ENCODE measurements at places on chromosomes 1 and 21.

DNA sequence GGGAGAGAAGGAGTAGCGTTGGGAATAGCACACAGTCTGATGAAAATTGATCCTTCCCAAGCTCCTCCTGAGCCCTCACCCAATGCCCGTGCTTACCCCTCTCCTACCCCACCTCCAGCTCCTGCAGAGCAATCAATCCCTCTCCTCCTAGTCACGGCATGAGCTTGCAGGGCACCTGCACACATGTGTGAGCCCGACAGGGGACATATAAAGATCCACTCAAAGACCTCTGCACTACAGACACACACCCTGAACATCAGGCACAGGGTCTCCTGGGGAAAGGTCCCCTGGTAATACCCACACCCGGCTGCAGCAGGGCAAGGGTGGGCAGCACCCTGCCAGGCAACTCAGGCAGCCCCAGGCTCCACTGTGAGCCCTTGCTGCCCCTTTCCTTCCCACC, 426 bp downstream of the VSIG8 start:
- no peak for DNase-seq

- DNase-seq = no peak
Observed at GRCh38 chr1:33698361-33699035, 165.4 kb upstream of the HMGB4 start.

DNA sequence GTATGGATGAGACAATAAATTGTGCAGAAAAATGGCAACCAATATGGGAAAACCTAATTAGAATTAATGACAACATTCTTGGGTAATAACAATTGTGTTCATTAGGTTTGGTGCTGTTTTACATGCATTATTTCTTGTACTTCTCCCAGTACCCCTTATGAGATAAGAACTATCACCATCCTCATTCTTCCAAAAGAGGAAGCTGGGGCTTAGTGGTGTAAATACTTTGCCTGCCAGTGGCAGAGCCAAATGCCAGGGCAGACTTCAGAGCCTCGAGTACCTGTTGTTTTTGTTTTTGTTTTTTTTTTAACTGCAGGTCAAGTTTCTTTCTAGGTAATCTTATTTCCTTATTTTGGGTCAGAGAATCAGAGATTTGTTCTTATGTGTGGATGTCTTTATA, 206.4 kb downstream of the RHOU start:
- DNase-seq = no peak

DNA sequence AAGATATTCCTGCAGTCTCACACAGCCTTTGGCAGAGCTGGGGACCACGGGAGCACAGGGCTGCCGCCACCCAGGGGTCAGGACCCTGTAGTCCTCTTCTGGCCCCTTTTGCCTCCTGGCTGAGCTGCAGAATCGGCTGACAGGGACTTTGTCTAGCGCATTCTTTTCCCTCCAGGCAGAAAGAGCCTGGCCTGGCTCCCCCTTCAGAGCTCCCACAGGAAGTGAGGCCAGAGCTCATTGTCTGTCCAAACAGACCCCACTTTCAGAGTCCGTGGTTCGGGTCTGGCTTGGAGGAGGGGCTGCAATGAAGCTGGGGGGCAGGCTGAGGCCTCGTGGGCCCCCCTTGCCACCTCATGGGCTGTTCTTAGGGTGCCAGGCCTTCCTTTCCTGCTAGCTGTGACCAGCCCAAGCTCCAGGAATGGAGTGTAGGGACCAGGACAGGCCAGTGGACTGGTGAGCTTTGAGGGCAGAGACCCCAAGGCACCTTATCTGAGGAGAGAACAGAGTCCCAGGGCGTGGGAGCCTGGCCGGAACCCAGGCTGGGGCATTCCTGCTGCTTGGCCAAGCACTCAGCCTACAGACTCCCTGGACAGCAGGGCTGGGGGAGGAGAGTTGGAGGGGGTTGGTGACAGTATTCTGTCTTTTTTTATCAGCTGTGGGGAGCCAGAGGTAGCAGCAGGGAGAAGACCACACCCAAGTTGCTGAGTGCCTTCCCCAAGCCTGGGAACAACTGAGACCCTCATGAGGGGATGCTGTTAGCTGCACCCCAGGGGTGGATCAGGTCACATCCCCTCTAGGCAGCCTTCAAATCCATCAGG, 4.7 kb downstream of the CELSR2 start:
- DNase-seq = no peak

DNA sequence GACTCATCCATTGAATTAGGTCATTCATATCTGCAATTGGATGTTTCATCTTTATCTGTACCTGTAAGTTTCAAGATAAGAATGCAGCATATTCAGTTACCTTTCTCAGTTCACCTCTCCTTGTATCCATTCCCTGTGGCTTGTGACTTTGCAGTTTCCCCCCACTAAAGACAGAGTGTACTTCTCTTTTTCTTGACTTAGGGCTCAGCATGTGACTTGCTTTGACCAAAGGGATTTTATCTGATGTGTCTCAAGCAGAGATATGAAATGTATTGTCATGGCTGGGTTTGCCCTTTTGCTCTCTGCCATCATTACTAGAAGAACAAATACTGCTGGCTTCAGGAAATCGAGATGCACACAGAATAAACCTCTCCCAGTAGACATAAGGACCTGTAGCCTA, 754.8 kb downstream of the ADGRL2 start:
- DNase-seq = no peak
